Astrocyte of the spinal cord (primary cell): ENCODE measurements at places on chromosomes 6 and 20.
A peak's percentile ranks its signal among the peaks of the same experiment; 100 is the strongest.

DNA sequence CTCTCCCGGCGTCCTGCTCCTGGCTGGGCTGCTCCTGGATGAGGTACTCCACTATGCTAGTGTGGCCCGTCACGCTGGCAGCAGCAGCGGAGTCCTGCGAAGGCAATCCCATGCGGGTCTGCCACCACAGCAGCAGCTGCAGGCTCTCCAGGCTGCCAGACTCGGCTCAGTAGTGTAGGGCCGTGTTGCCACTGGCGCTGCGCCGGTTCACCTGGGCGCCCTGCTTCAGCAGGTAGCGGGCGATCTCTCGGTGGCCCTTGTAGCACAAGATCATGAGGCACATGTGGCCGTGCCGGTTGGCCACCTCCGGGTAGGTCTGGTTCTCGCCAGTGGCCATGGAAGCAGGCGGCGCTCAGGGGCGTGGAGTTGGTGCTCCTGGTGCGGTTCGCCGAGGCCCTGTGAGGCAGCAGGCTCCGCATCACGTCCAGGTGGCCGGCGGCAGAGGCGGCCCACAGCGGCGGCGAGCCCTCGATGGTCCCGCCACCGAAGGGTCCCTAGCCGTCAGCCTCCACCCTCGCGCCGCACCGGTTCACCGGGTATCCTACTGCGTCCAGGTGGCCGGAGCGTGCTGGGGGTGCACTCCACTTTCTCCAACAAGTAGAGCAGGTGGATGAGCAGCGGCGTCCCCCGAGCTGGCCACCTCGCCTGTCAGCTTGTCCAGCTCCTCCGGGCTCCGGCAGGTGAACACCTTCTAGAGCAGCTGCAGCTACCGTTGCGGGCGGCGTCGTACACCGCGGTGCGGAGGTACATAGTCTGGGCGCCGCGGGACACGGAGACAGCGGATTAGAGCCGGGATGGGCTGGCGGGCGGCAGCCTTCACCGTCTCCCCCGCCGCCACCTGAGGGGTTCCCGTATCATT lies 19.8 kb downstream of the RFPL4B start:
- no peak for DNase-seq

DNA sequence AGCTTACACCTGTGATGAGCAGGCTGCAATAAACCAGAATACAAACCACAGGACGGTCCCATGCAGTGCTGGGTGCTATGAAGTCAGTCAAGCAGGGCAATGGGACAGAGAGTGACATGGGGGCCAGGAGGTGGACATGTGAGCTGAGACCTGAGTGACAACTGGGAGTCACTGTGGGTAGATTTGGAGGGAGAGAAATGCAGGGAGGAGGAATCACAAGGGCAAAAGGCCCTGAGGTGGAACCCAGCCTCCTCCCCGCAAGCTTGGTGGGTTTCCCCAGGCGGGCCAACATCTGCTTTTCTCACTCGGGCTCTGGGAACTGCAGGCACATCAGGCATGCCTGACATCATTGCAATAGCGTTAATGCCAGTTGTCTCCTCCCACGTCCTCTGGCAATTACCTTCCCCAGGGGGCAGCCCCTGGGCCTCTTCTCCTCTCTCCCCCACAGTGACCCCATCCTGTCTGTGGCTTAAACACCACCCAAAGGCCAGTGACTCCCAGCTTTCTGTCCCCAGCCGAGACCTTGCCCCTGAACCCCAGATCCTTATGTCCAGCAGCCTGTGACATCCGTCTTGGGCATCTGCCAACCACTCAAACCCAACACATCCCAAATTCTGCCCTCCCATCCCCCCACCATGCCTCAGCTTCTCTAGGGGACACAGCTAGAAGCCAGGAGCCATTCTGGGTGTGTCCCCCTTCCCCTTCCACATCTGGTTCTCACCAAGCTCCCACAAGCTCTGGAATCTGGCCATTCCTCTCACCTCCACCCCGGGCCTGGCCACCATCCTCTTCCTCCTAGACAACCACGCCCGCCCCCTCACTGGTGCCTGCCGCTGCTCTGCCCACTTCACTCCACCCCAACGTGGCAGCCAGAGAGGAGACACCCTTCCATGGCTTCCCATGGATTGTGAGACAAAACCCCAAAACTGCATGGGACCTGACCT lies 28.2 kb downstream of the PDRG1 start:
- no peak for DNase-seq

DNA sequence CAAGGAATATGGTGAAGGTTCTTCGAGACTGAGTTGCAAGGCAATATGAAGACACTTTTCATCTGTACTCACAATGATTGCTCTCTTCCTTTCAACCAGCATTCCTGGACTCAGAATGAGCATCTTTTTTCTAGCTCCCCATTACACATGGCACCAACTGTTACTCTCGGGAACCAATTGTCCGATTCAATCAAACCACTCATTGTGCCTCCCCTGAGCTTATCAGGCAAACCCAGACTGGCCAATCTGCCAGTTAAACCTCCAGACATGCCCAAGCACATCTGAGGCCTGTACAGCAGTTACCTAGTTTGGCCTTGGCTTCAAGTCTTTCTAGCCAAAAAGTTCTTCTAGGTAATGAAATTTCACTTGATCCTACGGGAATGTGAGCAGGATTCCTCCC lies 164.1 kb downstream of the ID4 start:
- DNase-seq: no peak

DNA sequence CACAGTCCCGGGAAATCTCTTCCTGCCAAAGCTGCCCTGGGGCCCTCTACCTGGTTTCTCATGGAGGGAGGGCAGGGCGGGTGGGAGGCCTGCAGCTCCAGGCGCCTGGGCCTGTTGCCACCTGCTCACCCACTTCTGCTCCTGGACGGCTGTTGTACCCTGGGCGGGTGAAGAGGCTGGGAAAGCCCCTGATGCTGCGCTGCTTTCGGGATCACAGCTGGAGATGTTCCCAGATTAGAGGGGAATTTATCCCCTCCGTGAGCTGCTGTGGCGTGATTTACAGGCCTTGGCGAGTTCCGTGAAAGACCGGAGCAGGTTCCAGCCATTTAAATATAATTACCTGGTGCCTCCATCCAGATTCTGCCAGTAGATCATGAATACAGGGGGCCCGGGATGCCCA lies 12.3 kb upstream of the VSTM2L start:
- no peak for DNase-seq

GRCh38 chr20:37649017-37649416 lies 44.8 kb upstream of the CTNNBL1 start:
- no peak for DNase-seq

- no peak for DNase-seq
Measured at GRCh38 chr6:123570813-123571684, 65.7 kb downstream of the TRDN start.

DNA sequence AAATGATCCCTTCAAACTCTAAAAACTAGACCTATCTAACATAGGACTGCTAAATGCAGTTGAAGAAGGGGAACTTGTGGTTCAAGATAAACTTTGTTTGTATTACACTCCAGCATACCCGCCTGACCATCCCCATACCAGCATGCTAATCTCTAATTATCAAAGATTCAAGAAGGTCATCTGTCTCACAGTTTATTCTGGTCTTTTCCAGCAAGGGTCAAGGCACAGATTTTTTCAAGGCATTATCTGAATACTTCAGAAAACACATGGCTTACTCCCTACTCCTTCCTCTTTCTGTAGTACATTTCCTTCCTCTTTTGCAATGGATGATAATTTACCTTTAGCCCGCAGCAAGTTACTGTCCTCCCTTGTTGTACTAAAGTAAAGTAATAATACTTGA lies 174.1 kb downstream of the PKHD1 start:
- DNase-seq: no peak

- no peak for DNase-seq
Measured at GRCh38 chr20:33460711-33461110, 17.1 kb upstream of the SNTA1 start.

- DNase-seq: peak; percentile 20
Measured at GRCh38 chr6:97586344-97586743, 303.3 kb upstream of the MMS22L start.

DNA sequence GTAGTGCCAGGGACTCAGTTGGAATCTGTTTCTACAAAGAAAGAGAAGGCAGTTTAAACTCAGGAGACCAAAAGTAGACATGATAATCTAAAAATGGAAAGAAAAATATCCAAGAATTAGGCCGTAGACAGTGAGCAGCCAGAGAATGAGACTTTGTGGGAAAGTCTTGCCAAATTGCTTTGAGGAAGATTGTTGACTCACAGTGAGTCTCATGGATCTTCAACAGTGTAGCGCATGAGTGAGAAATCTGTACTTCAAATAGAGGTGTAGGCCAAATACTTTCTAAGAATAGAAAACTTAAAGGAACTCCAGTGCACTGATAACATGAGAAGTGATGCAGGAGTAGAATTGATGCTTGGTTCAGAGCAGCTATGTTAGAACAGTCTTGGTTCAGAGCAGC lies 284.5 kb downstream of the HTR1B start:
- DNase-seq: peak; percentile 66

DNA sequence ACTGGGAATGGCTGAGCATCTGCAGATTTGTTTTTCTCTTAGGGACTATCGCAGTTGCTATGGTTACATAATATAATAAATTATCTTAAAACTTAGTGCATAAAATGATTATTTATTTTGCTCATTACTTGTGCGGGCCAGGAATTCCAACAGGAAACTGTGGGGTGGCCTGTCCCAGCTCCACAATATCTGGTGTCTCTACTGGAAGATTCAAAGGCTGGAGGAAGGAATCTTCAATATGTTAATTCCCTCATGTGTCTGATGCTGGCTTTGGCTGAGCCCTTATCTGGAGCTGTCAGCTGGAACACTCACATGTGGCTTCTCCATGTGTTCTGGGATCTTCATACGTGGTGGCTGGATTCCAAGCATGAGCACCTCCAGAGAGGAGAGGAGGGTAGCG lies 23.9 kb upstream of the B3GAT2 start:
- DNase-seq: no peak

- DNase-seq: no peak
Measured at GRCh38 chr6:47162793-47163192, 120.7 kb upstream of the ADGRF1 start.

GRCh38 chr6:35703554-35703953 lies 14.8 kb upstream of the FKBP5 start:
- DNase-seq: no peak

GRCh38 chr6:87698547-87699006 lies 3.5 kb downstream of the AKIRIN2 start:
- DNase-seq: peak; percentile 37

- peak; percentile 73 for DNase-seq
Measured at GRCh38 chr6:13357551-13358075, 29.3 kb upstream of the TBC1D7 start.

GRCh38 chr20:8320306-8320705 lies 188.2 kb downstream of the PLCB1 start:
- no peak for DNase-seq

- DNase-seq: peak; percentile 63
Measured at GRCh38 chr6:39347906-39348585, 25.5 kb upstream of the KCNK16 start.

DNA sequence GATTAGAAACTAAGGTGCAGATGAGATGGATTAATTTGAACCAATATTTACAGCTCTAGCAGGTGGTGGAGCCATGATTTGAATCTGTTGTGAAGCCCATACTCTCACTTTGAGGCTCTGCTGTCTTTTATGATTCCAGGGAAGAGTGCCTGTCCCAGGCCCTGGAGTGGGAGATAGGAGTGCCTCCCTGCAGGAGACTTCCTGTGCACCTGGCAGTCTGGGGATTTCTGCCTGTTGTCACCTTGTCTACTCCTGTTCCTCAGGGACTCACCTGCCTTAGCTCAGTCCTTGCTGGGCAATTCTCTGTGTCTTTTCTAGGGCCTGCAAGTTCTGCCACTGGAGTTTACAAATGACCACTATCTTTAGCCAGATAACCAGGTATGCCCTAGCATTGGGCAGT lies 46.3 kb downstream of the SCAND1 start:
- DNase-seq: no peak

- DNase-seq: peak; percentile 14
Measured at GRCh38 chr20:3165473-3166337, 6.0 kb upstream of the FASTKD5 start.

DNA sequence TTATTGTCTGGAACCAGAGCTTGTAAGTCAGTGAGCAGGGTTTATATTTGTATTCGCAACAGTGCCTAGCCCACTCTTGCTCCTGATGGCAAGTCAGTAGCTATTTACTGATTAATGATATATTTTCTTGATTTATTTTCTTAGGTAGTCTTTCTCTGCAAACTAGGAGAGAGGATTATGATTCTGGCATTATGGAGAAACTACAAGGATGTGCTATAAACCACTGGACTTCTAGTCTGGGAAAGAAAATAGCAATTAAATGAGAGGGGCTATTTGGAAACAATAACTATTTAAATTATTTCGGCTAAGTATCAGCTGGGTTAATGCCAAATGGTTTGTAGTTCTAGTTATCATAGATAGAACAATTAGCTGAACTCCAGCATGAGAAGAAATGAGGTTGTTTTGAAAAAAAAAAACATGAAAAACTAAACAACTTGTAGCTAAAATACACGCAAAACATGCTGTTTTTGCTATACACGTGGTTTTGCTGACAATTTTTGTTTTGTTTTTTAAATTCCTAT lies 304.9 kb upstream of the TCF21 start:
- DNase-seq: no peak

DNA sequence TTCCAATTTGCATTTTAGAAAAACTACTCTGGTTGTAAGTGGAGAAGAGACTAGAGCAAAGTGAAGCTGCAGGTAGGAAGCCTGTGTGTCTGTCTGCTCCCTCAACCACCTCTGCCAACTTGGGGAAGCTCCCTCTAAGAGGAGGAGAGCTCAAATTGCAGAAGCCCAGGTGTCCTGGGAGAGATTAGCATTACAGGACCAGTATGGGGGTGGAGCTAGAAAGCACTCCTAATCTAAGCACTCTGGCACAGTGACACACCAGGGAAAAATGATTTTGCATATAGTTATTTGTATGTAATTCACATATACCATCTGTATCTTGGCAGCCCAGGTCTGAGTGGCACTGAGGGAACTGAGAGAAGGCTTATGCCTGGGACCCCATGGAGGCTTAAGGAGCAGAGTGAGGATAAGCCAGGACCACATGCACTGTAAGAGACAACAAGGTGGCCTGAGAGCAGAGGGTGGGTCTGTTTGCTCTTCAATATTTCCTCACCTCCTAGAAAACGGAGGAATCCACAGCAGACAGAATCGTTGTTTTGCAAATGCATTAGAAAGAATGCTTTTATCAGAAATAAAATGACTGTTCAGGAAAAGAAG lies 13.6 kb downstream of the GSTA2 start:
- DNase-seq: no peak

DNA sequence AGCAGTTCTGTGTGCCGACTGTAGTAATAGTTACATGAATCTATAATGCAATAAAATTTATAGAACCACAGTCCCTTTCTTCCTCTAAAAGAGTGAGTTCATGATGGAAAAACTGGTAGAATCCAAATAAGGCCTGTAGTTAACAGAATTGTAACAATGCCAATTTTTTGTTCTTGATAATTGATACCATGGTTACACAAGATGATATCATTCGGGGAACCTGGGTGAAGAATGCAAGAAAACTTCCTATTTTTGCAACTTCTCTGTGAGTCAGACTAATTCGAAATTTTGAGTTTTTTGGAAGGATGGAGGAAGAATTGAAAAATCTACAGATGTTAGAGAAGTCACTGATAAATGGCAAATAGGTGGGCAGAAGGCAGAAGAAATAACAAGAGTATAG lies 381.8 kb downstream of the CDKAL1 start:
- DNase-seq: peak; percentile 30

- DNase-seq: no peak
Measured at GRCh38 chr20:483815-484644, 21.7 kb upstream of the TBC1D20 start.

- DNase-seq: no peak
Measured at GRCh38 chr20:41034239-41034638, 5.6 kb downstream of the TOP1 start.

- peak; percentile 10 for DNase-seq
Measured at GRCh38 chr6:155313602-155314091, 637 bp downstream of the TFB1M start.
